ENCODE measurements at places on chromosomes 13 and 19.

- DNase-seq: no peak
Observed at GRCh38 chr19:28051047-28051446, 1161.9 kb downstream of the UQCRFS1 start.

DNA sequence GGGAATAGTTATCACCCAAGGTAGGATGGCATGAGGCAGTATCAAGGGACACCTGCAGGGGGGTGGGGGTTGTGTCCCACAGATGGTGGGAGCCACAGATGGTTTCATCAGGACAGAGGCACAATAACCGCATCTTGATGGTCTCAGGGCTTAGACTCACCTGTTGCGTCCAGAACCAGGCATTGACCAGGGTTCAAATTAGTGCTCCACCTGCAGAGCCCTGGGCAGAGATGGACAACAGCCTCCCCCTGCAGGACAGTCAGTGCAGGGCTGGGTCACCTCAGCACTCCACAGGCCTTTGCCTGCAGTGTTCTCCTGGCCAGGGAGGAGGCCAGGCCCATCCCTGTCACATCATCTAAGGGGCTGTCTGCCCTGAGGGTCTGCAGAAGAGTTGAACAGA is 14.5 kb upstream of the CEACAM1 start:
- DNase-seq: no peak

DNA sequence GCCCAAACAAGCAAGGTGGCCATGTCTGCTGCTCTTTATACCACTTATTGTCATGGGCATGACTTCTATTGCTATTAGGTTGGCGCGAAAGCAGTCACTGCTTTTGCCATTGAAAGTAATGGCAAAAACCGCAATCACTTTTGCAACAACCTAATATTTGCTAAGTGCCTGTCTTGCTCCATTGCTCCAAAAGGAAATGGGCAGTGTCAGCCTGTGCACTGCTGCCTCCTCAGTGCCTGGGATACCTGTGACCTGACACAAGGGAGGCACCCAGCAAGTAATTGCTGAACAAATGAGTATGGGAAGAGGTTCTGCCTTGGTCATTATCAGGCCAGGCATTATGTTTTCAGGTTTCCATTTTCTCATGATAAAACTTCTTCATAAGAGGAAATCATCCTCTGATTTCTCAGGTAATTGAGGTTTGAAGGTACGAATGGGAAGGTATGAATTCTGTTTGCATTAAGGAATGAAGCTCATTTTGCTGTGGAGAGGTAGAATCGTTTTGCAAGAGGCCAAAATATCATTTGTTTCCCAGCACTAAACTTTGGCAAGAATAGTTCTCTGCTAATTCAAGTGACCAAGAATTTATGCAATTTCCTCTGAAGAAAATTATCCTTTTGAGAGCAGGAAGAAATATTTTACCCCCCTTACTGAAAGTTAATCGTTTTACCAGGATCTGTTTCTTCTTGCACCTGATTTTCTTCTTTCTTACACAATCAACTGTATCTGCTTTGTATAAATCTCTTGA is 128.4 kb upstream of the SPRY2 start:
- DNase-seq: no peak

GRCh38 chr19:33956941-33957340 is 160.3 kb downstream of the KCTD15 start:
- no peak for DNase-seq

GRCh38 chr19:6381030-6381750 is 5.5 kb upstream of the PSPN start:
- DNase-seq: no peak

DNA sequence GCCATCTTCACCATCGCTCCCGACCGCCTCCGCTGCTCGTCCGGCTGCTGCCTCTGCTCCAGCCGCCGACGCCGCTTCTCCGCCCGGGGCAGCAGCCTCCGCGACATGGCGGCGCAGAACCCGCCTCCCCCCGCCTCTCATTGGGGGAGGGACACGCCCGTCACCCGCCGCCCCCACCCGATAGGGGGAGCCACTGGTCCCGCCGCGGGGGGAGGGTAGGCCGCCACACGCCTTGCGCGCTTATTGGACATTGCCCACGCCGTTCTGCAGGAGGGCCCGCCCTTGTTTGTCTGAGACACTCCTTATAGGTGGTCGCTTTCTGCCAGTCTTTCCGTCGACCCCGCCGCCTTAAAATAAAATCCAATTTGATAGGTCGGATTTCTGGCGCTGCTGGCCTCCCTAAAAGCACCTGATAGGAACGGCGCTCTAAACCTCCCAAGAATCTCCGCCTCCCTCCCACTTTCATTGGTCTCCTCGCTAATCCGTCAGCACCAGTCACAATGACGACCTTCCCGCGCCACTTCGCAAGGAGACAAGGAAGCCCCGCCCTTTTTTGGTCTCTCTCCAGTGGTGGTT is at the start of gene HNRNPL:
Gene HNRNPL (minus strand): TSS at position 127 of the 576 bp plus-strand sequence. CDS start 20 bp downstream, at position 107.
- no peak for DNase-seq

DNA sequence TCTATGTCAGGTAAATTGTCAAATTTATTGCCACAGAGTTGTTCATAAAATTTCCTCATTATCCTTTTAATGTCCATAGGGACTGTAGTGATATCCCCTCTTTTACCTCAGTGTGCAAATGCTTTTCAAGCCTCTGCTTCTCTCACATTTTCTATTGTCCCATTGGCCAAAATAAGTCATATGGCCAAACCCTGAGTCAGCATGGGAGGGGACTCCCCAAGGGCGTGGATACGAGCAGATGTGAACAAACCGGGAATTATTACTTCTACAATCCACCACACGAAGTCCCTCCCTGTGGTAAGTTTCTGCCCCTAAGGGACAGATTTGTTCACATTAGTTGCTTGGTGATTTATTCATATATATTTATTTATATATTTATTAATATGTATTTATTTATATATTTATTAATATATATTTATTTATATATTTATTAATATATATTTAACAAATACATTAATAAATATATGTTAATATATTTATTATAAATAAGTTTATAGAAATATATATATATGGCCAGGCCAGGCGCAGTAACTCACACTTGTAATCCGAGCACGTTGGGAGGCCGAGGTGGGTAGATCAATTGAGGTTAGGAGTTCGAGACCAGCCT is 20.1 kb upstream of the CAMSAP3 start:
- no peak for DNase-seq

- no peak for DNase-seq
Observed at GRCh38 chr13:59890054-59890453, 273.7 kb downstream of the DIAPH3 start.

DNA sequence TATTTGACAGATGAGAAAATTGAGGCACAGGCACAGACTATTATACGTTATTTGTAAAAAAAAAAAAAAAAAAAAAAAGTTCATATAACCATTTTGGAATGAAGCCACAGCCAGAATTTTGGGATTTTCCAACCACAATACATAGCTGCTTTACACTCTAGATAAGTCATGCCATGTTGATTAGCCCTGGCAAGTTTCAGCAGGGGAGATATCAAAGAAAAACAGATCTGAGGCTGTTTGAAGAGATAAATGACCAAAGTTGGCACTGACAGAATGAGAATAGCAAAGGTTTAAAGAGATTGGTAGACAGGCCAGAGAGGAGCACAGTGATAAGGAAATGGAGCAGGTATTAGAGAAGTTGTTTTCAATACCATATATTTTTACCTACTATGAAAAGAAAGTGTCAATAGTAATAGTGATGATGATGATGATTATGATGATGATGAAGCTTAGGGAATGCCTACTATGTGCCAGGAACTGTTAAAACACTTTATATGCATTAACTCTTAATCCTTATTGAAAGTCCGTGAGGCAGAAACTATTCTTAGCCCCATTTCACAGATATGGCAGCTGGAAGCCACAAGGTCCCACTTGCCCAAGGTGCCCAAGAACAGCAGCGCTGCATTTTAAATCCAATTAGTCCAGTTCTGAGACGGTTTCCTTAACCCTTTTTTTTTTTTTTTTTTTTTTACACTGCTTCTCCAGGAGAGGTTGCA is 105.5 kb downstream of the MBNL2 start:
- no peak for DNase-seq

DNA sequence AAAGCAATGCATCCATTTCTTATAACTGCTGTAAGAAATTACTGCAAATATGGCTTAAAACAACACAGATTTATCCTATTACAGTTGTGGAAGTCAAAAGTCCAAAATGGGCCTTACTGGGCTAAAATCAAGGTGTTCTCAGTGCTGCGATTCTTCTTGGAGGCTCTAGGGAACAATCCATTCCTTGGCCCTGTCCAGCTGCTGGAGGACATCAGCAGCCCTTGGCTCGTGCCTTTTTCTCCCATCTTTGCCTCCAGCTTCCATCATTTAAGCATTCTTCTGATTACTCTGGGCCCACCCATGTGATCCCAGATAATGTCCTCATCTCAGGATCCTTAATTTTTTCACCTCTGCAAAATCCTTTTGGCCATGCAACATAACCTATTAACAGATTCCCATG is 607.1 kb downstream of the DCT start:
- DNase-seq: no peak

GRCh38 chr19:18329035-18329376 is 6.1 kb upstream of the LSM4 start:
- DNase-seq: no peak
